ENCODE measurements at places on chromosomes 16 and 17.

DNA sequence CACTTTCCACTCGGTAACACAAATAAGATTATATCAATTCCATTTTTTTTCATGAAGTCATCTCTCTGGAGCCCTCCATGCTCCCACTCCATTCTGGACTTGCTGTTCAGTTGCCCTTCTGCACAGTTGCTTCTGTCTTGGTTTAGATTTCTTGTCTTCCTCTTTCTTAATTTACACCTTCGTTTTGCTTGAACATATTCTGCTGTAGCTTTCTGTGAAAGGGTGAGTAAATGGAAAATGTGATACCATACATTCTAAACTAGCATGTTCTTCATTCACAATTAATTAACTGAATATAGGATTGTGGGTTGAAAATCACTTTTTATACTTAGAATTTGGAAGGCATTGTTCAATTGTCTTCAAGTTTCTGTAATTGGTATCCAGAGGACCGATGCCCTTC is 69.6 kb downstream of the VMP1 start:
- no peak for DNase-seq

GRCh38 chr17:42133461-42134041 is 10.9 kb downstream of the HSPB9 start:
- no peak for DNase-seq

DNA sequence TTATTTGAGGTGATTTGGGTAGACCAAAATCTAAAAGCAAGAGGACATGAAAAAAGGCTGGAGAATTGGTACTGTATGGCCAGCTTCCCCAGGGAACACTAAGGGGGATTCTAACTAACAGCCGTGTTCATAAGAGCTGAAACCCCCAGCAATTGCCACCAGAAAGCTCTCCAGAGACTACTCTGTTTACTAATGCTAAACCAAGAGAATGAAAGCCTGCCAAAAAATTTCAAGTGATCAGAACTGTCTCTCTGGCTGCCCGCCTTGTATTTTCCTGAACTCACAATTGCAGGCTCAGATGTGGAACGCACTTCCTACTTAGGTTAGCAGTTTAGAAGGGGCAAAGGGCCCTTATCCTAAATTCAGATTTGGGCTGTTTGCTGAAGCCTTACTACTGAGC is 24.1 kb downstream of the MYH10 start:
- no peak for DNase-seq

DNA sequence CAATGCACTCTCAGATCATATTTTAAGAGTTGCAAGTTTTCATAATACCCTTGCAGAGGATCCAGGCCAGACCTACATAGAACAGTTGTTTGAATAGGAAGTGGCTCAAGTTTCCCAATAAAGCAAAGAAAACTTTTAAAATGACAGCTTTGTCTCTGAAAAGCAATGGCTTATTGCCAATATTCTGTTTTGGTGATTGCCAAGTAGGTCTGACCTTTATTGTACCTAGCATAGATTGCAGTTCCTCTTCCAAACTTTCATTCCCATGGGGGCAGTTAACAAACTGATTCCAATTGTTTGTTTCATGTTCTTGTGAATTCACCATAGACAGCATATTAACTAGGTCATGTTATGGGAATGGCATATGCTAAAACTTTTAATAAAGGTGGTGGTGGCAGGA is 664.6 kb upstream of the CA10 start:
- no peak for DNase-seq

- no peak for DNase-seq
These were observed 1.5 kb downstream of the CRHR1 start for GRCh38 chr17:45785480-45786193.

DNA sequence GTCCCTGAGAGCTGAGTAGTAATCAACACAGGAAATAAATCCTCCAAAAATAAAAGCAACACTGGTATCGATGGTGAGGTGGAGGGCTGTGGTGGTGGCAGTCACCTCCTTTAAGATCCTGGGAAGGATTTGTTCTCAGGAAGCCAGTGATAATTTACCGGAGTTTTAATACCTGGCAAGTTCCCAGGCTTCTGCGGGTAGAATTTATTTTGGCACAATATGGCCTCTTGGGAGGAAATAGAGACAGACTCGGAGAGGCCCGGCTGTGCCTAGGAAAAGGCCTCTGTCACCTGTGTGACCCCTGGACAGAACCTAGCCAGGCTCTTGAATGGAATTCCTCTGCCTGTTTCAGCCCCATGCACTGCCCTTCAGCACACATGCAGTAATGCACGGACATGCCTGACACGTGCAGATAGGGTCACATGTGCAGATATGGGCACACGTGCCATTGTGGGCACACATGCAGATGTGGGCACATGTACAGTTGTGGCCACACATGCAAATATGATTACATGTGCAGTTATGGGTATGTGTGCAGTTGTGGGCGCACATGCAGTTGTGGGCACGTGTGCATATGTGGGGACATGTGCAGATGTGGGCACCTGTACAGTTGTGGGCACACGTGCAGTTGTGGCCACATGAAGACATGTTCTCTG is 33.5 kb downstream of the MGAT5B start:
- DNase-seq = no peak

DNA sequence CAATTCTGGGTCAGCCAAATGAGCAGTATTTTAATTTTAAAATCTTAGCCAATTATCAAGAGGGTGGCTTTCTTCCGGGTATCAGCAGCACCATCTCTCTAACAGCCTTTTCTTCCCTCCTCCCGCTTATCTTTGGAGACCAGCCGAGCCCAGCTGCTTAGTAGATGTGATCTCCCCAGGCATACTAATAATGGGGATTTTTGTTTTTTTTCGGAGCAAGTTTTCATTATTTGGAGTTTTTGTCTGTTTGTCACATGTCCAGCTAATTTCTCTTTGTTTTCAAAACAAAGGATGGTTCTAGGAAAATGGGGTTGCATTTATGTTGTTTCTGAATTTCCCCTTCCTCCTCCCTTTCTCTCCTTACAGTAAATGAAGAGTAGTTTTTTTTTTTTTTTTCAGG is 170.5 kb upstream of the MPHOSPH6 start:
- DNase-seq = no peak

GRCh38 chr16:69193855-69194254 is 6.9 kb downstream of the SNTB2 start:
- DNase-seq = no peak

GRCh38 chr16:87209808-87210512 is 107.2 kb downstream of the C16orf95 start:
- DNase-seq = no peak

- DNase-seq = no peak
These were observed 4.6 kb upstream of the NPIPB2 start for GRCh38 chr16:11946433-11946832.

DNA sequence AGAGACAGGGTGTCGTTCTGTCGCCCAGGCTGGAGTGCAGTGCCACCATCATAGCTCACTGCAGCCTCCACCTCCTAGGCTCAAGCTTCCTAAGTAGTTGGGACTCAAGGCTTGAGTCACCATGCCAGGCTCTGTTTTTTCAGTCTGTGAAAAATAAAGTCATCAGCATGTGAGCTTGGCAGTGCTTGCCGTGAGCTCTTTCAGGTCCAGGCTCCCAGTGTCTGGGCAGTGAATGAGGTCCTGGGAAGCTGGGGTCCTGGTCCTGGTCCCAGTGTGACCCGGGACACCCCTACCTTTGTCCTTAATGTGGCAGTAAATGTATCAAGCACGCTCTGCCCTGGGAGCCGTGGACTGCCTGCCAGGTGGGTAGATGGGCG is 22.9 kb upstream of the RPL13 start:
- no peak for DNase-seq

DNA sequence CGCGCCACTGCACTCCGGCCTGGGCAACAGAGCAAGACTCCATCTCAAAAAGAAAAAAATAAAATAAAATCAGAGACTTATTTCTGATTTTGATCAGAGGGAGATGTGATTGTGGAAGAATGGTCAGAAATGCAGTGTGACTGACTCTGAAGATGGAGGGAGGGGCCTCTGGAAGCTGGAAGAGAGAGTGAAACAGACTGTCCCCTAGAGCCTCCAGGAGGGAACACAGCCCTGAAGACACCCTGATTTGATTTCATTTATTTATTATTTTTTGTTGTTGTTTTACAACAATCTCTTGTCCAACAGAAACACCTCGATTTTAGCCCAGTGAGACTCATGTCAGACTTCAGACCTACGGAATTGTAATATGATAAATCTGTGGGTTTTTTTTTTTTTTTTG is 26.1 kb downstream of the BCL7C start:
- no peak for DNase-seq

- no peak for DNase-seq
These were observed 242.6 kb upstream of the GSE1 start for GRCh38 chr16:85370543-85370880.

GRCh38 chr17:68200689-68201417 is 47.0 kb upstream of the AMZ2 start:
- DNase-seq = peak; percentile 89

DNA sequence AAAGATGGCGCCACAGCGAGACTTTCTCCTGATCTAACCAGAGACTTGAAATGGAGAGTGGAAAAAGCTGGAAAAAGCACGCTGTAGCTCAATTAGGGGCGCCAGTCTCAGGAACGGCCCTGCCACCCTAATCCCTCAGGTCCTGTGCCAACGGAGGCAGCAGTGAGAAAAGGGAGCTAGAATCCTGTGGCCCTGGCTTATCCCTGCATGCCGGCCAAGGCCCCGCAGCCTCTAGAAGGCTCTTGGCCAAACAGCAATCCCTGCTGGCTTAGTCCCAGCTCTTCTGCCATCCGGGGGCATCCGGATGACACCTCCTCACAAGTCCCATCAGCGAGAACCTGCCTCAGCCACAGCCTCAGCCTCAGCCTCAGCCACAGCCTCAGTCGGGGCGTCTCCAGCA is 69.8 kb downstream of the MRM3 start:
- DNase-seq = no peak

GRCh38 chr16:56279132-56279531 is 87.8 kb downstream of the GNAO1 start:
- no peak for DNase-seq

DNA sequence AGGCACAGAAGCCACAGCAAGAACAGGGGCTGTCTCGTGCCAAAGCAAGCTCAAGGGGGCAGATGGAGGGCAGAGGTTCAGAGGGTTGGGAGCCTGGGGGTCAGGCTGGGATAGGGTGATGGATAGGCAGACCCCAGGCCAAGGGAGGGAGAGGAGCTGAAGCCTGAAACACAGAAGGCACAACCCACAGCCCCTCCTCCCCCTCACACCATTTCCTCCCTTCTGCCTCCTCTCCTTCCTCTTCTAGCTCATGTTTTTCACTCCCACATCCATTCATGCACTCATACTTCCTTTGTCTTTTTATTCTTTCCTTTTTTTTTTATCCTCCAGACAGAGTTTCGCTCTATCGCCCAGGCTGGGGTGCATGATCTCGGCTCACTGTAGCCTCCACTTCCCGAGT is 61.1 kb downstream of the SOCS1 start:
- DNase-seq = peak; percentile 83

DNA sequence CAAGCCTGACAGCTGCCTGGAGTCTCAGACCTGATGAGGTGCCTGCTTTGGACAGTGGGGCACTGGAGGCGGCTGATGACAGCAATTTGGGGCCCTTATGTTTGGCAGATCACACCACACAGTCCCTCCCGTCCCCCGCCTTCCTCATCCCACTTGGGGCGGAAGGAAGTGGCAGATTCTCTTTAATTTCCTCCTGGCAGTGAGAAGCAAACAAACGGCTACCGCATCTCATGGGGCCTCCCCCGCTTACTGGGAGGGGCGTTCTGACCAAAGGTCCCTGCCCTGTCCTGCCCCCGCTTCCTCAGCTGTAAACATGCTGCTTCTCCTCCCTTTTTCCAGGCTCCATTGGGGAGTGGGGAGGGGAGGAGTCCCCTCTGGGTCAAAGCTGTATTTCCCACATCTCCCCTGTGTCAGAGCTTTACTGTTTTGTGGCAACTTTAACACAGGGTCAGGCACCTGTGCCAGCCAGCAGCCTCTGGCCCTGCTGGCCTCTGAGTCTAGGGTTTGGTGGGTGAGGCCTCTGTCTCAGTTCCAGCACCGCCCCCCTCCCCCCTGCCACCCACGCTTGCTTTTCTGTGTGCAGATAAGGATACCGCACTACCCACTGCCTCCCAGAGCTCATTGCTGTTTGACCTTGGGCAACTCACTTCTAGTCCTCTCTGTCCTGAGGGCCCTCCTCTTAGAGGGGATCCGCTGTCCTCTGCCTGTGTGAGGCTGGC is 5.4 kb upstream of the NFATC3 start:
- peak; percentile 99 for DNase-seq

- no peak for DNase-seq
These were observed at the start of gene FOXC2 for GRCh38 chr16:86566601-86566965. FOXC2 (plus strand) TSS chr16:86566829; CDS start chr16:86567336, 507 bp downstream.

DNA sequence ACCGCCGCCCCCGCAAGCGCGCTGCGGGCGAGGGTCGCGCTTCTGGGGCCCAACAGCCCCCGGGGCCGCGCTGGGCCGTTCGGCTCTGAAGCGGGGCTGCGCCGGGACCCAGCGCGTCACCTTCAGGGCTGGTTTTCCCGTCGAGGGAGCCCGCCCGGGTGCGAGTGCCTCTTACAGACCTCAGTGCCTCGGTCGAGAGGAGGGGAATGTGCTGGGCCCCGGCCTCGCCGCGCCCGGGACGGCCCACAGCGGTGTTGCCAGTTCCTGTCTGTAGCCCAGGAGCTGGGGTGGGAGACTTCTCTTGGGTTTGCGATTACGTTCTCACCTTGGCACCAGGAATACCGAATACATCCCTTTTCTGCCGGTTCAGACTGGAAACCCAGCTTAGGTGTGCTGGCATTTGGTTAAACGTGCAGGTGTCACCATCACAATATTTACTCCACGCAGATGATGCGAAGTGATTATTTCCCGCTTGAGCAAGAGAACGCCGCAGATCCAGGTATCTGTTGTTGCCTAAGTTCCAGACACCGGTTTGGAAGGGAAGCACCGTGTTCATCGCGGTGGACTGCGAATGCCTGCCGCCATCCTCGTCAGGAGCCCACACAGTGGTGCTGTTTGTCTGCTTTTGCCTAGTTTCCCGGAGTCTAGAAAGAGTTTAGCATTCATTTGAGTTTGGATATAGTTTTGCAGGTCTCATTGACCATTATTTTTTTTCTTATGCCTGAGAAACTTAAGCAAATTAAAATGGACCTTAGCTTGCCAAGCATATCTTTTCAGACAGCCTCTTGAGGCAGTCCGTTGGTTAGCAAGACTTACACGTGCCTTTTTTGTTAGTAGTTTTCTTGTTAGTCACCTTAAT is 914 bp downstream of the MAP1LC3B start:
- DNase-seq = peak; percentile 62

- DNase-seq = no peak
These were observed 12.8 kb downstream of the CAVIN1 start for GRCh38 chr17:42410319-42410685.

GRCh38 chr16:71426069-71426879 is 15.6 kb downstream of the TLE7 start:
- peak; percentile 24 for DNase-seq

DNA sequence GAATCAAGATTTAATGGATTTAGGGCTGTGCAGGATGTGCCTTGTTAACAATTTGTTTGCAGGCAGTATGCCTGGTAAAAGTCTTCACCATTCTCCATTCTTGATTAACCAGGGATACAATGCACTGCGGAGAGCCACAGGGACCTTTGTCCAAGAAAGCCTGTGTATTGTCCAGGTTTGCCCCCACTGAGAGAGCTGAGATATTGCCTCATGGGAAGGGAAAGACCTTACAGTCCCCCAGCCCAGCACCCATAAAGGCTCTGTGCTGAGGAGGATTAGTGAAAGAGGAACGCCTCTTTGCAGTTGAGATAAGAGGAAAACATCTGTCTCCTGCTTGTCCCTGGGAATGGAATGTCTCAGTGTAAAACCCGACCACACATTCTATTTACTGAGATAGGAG is 2169.6 kb downstream of the TP53TG3F start:
- DNase-seq = no peak

Data from KBM-7 (cell line).